ENCODE measurements at places on chromosomes 7 and 10.

DNA sequence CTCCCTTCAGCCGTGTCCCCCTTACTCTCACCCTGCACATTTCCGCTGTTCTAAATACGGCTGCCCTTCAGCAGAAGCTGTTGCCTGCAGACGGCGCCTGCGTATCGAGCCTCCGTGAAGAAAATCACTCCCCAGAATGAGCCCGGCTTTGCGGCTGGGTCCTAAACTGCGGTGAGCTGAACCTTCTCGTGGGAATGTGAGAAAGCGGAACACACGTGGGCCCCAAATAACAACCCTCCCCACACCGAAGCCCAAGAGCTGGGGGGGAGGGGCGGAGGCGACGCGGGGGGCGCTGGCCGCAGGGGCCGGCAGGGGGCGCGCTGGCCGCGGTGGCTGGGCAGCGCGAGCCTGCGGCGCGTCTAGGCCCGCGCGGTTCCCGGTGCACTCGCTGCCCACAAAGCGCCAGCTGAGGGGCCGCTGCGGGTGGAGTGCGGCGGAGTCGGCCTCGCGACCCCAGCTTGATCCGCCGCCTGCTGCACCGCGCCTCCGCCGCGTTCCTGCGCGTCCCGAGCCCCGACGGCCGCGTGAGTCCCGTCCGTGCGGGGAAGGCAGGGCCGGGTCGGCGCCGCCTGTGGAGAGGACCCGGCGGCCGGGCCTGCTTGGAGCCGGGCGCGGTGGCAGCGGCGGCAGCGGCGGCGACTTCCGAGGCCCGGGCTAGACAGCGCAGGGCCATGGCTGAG lies at the start of gene ZNF398:
ZNF398 (plus strand) TSS at position 382 of the 680 bp plus-strand sequence; CDS start at position 672, 290 bp downstream.
- DNase-seq, result peak; percentile 70

- DNase-seq, result no peak
These were observed 60.8 kb upstream of the NAMPT start for GRCh38 chr7:106345421-106346166.

DNA sequence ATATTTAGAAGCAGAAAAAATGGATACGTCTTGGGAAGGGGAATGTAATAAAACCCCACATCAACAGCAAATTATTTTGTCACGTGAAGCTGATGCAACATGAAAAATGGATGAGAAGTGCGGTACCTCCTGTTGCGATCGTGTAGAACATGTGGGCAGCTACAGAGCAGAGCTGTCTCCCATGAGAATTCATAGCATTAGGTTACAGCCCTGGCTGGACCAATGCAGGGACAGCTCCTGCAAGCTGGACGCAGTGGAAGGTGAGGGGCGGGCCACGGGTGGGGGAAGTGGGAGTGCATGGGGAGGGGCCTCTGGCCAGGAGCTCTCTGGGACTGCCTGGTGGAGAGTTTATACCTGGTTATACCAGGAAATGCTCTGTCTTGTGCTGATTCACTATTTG lies 120.3 kb downstream of the GATA3 start:
- DNase-seq, result no peak

GRCh38 chr7:48525736-48526732 lies 354.8 kb downstream of the ABCA13 start:
- no peak for DNase-seq

DNA sequence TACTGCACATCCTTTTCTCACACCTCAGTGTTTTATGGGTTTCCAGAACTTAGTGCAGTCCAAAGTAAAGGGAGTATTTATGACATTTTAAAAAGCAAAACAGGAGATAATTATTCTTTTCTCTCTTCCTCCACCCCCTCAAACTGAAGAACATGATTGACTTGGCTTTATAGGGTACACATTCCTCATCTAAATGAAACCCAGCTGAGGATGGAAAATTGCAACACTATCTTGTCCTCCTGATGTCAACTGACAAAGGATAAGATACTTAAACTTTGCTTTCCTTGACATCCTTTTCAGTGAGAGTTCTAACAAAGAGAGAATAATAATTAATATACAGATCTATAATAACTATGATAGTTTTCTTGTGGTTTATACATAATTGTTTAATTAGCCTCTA lies 299.1 kb downstream of the BBS9 start:
- DNase-seq, result no peak

DNA sequence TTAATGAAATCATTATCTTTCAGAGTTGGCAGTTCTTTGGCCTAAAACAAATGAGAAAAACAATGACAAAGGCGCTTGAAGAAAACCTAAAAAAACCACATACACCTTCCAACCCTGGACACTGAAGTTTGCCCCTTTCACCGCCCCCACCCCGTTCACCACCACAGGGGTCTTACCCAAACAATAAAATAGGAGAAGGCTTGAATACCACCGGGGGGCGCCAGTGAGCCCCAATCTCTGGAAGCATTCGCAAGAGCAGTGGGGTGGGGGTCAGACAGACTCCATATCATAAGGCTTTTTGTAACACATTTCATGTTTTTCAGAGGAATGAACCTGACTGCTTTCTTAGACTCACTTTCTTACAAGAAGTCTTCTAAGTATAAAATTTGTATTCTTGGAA lies 163.6 kb downstream of the PIP4K2A start:
- DNase-seq, result peak; percentile 30

DNA sequence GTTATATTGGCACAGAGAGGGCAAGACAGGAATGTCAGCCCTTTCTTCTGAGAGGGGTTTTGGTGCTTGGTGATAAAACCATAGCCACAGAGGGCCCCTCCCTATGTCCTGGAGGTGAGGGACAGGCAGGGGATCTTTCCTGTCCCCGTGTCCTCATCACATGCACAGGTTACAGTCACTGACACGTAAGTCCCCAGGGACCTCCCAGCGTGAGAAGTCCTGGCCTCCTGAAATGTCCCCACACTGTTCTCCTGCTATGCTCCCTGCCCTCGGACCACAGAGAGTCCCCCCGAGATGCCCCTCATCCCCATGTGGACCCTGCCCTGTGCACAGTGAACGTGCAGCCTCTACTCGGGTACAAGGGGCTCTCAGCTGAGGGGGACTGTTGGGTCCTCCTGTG lies 260.4 kb downstream of the ZMYND11 start:
- no peak for DNase-seq

DNA sequence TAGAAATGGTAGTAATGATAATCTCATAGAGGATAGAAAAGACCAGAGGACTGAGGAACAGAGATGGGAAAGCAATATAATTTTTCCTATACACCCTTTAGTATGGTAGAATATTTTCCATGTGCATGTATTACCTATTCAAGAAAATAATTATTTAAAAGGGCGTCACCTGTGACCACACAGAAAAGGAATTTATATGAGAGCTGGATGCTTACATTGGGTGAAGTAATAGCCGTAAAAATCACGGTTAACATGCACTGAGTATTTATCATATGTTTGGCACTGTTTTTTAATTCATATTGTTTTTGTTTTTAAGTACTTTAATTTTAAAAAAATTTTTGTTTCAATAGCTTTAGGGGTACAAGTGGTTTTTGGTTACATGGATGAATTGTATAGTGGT lies 195.1 kb downstream of the IPMK start:
- DNase-seq, result no peak

GRCh38 chr7:33671531-33672262 lies 233.6 kb upstream of the BMPER start:
- no peak for DNase-seq

GRCh38 chr10:44898665-44899064 lies 12.5 kb upstream of the TMEM72 start:
- DNase-seq, result no peak

DNA sequence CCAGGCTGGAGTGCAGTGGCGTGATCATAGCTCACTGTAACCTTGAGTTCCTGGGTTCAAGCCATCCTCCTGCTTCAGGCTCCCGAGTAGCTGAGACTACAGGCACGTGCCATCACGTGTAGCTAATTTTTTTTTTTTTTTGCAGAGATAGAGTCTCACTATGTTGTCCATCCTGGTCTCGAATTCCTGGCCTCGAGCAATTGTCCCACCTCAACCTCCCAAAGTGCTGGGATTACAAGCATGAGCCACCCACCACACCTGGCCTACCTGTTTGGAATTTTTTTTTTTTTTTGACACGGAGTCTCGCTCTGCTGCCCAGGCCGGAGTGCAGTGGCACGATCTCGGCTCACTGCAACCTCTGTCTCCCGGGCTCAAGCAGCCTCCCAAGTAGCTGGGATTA lies 117.1 kb upstream of the PARD3 start:
- no peak for DNase-seq

GRCh38 chr7:149770728-149771636 lies 2.4 kb downstream of the ZNF467 start:
- DNase-seq, result no peak

DNA sequence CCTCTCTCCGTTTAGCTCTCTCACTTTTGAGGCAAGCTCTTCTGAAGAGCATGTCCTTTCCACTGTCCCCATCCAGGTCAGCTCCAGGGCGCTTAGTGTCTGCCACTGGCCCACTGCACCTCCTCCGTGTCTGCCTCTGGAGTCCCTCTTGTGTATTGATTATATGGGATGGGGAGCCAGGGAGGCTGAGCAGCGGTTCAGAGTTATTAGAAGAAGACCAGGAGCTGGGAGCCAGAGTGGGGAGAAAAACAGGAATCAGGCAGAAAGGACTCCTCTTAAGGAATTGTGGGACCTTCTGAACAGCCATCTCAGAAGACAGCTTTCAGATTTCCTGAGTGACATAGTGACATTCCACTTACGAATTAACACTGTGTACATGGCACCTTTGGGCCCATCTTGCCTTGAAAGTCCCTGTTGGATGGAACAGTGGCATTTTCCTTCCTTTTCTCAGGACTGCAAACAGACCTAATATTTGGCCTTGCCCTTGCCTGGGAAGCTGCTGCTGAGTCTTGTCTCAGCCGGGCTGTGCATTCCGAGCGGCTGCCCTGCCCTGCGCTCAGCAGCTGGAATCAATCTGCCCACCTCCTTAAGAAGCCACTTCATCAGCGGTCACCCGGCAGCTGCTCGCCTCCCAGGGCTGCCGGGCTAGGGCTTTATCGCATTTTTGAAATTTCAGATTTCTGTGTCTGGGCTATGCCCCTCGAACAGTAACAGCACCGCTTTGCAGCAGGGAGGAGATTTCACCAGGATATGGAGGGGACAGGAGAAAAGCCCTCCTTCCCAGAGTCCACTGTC lies 81.1 kb upstream of the PRKG1 start:
- DNase-seq, result no peak

DNA sequence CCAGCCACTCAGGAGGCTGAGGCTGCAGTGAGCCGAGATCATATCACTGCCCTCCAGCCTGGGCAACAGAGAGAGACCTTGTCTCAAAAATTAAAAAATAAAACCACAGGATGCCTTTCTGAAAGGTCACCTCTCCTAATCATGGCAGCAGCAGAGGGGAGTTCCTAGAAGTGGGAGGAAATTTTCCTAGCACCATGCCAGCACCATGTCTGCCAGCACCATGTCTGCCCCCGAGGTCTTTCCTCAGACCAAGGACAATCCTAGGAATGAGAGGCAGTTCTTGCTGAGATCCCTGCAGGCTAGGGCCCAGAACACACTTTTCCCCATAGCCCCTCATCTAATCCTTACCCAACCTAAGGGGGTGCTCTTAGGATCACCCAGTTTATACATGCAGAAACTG lies 22.3 kb upstream of the INMT start:
- DNase-seq, result no peak

DNA sequence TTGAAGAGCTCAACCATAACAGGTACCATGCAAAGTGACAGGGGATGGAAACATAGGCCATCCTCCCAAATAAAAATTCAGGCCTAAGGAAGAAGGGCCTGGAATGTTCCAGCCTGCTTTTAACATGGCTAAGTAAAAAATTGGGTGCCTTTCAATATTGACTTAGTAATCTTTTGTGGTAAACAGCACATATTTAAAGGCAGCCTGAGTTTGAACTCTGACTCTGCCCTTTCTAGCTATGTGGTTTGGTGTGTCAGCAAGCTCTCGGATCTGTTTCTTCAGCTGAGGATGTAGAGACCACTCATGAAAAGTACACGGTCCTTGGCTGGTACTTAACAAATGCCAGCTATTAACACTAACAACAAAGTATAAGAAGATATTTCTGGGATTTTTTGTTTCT lies 191.8 kb upstream of the CDCA7L start:
- DNase-seq, result peak; percentile 14
